Hypothalamus (tissue), 51 donors: ENCODE measurements at places on chromosomes 16 and 17.

DNA sequence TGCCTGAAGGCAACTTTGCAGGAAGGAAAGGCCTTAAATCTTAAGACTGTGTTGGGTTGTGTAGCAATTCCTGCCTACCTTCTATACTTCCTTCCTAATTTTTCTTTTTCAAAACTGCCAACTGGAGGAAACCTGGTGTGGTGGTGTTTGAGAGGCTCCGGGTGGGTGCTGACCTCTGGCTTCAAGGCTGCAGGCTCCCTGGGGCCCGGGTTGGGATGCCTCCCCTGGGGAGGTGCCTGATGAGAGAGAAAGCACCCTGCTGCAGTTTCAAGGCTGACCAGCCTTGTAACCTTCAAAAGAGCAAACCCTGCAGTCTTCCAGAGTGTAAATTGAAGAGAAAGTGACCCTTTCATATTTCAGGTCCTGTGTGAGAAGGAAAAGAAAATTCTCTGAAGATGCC lies 55.9 kb downstream of the MSI2 start:
- DNase-seq, result no peak

- DNase-seq, result no peak
Measured at GRCh38 chr16:47162670-47163420, 19.1 kb upstream of the NETO2 start.

GRCh38 chr17:18246109-18246725 lies 12.3 kb downstream of the FLII start:
- DNase-seq, result no peak

- no peak for DNase-seq
Measured at GRCh38 chr16:86968866-86969265, 348.3 kb downstream of the C16orf95 start.

GRCh38 chr16:63982110-63982509 lies 1139.8 kb downstream of the CDH11 start:
- no peak for DNase-seq

GRCh38 chr16:89408315-89408714 lies 82.0 kb downstream of the ANKRD11 start:
- DNase-seq, result no peak

DNA sequence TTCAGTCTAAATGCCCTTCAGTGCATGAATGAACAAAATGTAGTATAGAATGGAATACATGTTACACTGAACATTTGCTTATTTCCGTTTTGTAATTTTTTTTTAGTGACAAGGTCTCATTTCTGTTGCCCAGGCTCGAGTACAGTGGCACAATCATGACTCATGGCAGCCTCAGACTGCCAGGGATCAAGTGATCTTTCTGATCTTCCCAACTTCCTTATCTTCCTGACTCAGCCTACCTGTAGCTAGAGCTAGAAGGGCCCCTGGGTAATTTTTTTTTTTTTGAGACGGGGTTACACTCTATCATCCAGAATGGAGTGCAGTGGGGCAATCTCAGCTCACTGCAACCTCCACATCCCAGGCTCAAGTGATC lies 7.3 kb upstream of the SLX4 start:
- DNase-seq, result no peak

GRCh38 chr16:81483064-81483969 lies 38.7 kb downstream of the CMIP start:
- no peak for DNase-seq

GRCh38 chr16:64586781-64587180 lies 535.1 kb downstream of the CDH11 start:
- no peak for DNase-seq

GRCh38 chr17:80372922-80373570 lies 41.9 kb upstream of the ENDOV start:
- no peak for DNase-seq

DNA sequence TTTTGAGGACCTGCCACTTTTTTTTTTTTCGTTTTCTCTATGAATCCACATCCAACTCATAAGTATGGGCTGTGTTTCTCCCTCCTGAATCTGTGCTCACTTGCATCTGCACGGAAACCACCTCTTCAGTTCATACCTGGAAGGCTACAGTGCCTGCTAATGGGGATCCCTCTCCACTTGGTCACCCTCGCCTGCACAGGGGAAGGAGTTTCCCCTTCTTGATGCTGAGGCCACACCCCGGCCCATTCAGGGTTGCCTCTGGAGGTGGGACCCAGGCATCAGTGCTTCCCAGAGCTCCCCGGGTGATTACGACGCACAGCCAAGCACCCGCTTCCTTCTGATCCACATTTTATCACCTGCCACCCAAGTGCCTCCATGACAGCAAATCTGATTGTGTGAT lies 85.9 kb upstream of the TBC1D3K start:
- DNase-seq, result no peak

- peak; percentile 5 for DNase-seq
Measured at GRCh38 chr17:33520426-33521330, 227.6 kb upstream of the ASIC2 start.

GRCh38 chr17:55285340-55286301 lies 20.9 kb downstream of the HLF start:
- DNase-seq, result no peak

GRCh38 chr16:4360538-4361021 lies 9.5 kb upstream of the PAM16 start:
- no peak for DNase-seq

- peak; percentile 2 for DNase-seq
Measured at GRCh38 chr17:30290696-30291542, 825 bp downstream of the BLMH start.

- DNase-seq, result no peak
Measured at GRCh38 chr17:27778183-27778582, 22.1 kb downstream of the NOS2 start.

- DNase-seq, result no peak
Measured at GRCh38 chr17:70493277-70493874, 324.0 kb downstream of the KCNJ2 start.

DNA sequence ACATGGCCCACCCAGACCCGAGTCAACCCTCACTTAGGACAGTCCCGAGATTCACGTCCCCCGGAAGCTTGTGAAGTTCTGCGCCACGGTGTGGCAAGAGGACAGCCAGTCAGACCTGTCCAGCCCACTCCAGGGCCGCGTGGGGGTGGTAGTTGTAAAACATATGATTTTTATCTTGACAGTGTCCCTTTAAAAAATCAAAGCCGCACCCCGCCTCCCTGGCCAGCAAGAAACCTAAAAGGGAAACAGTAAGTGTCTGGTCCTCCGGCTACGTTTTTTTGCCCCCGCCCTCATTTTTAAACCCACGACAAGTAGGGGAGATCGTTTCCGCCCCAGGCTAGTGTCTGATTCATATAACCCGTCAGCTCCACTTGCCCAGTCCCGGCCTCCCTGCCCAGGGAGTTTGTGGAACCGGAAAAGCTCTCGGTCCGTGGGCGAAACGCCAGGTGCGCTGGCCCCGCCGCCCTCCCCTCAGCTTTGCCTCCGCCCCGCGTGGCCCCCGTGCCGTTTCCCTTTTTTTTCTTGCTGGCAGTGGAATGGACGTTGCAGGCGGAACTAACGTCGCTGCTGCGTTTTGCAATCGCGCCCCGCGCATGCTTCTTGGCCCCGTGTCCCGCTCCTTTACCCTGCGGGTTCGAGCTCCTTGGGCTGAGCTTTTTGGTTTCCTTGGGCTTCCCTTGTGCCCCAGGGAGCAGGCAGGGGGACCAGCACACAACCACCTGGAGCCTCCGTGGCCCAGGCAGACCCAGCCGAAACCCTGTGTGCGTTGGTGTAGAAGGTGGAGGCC lies 13.3 kb upstream of the NUDT16L1 start:
- DNase-seq, result no peak

- DNase-seq, result no peak
Measured at GRCh38 chr17:4293572-4293971, 29.8 kb upstream of the ANKFY1 start.

DNA sequence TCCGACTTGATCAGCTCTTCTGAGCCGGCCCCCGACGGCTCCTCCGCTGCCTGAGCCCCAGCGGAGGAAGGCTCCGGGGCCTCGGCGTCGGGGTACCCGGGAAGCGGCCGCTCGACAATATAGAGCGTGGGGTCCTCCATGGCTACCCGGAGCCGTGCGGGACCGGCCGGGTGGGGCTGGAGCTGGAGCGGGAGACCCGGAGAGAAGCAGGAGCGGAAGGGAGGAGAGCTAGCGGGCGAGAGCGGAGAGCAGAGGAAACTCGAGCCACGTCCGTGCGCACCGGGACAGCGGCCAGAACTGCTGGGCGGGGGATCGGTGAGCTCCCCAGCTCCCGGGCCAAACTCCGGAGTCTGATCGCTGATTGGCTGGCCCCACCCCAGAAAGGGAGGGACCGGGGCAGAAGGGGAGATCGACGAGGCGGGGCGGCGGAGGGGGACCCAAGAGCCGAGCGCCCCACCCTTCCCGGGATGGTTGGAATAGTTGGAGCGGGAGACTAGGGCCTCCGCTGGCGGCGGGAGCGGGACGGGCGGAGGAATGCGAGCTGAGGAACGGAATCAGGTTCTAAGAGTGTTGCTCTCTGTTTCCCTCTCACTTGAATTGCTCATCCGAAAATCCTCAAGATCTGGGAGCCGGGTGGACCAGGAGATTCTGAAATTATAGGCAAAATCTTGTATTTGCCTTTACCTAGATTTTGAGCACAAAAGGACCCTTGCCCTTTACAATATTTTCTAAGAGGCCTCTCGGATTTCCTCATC lies at the start of gene CAVIN1:
Gene CAVIN1 (minus strand): TSS at position 299 of the 755 bp plus-strand sequence. CDS start 159 bp downstream, at position 140.
- DNase-seq, result peak; percentile 73

DNA sequence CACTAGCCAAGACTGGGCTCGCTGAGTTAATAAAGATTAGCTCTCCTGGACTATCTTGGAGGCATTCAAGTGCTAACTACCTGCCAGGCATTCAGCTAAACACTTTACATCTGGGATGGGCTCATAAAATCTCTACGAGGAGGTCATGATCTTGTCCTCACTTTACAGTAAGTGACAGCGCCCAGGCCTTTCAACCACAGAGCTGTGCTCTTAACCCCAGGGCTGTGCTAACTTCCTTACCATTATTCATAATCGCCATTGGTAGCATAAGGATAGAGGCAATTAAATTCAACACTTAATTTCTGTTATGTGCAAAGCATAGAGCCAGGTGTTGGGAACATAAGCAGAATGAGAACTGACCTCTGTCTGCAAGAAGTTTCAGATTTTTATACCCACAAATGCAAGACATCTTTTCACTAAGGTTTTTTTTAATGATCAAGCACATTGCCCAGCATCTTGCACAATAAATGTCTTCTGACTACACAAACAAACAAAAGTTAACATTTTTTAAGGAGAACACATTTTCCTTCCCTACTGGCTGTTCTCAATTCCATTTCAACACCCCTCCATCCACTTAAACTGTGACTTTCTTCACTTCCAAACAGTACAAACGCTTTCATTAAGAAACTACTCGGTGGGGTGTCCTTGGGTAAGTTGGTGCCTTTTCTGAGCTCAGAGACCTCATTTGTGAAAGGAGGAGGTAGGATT lies 172.3 kb downstream of the C16orf78 start:
- DNase-seq, result no peak

DNA sequence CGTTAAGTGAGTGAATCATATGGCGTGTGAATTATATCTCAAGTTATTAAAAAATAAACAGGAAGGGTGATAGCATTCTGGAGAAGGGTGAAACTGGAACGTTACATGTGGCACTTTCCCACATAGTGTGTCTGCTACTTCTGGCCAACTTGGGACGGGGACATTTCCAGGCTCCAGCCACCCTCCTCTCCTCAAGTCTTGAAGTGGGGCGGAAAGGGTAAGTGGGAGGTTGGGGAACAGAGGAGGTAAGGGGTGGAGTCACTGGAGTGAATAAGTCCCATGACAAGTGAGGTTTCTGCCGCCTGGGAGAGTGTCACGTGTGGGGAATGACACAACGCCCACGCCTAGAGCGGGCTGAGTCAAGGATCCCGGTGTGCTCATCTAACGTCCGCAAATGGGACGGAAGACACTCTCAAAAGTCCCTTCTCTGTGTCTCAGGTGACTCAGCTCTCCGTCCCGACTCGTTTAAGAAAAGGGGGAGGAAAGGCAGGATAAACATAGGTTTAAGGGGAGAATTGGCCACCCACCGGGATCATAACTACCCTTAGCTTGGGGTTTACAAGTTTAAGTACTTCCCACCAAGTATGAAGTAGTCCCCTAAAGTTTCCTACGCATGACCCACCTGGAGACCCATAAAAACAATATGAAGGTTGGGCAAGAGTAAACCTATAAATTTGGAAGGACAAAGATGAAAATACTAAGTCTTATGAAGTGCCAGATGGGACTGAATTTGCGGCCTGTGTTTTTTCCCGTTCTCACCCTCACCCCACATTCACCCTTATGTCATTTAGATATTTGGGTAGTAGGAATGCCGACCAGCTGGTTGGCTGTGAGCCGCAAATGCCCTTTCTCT lies 1.2 kb upstream of the SPAG9 start:
- peak; percentile 24 for DNase-seq

DNA sequence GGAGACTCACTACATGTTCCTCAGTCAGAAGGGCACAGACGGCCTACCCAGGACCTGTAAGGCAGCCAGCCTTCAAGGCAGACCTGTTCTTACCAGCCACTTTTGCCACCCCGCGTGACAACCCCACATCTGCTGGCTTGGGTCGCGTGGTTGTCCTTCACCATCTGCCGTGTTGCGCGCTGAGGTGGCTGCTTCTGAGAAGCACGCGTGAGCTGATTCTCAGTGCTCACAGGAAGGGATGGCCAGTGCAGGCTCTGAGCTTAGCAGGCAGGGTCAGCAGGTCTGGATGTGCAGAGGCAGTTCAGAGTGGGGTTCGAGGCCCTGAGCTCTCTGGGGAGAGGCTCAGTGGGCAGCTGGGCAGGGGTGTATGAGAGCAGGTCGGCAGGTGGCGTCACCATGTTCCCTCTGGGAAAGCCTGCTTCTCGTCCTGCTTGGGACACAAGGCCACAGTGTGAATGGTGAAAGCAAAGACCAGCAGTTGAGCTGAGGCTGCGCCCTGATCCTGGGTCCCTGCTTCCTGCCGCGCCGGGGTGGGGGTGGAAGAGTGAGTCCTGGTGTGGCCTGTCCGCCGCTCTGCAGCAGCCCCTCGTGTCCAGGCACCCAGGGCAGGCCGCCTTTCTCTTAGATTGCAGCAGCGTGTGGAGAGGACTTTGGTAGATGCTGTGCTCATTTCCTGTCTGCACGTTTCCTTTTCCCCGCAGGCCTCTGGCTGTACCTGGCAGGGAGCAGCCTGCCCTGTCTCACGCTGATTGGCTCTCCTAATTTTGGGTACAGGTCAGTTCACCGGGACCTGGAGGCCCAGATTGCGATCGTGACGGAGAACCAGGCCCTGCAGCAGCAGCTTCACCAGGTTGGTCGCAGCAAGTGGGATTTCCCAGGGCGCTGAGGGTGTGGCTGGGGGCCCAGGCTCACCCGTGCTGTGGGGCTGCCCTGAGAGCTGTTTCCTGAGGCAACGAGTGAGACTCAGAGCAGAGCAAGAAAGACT lies 36.0 kb downstream of the PGS1 start:
- no peak for DNase-seq
